ENCODE measurements at places on chromosomes 6 and 20. TPM values are rescaled to one million over a fixed set of nuclear protein-coding genes. Genes with fewer than 3 reads are reported as not detected.

BTN1A1 gene
- total RNA-seq, result not detected

OOEP gene
- total RNA-seq, result 0.16 TPM

MLN gene
- total RNA-seq, result not detected

CST7 gene
- total RNA-seq, result not detected

AARS2 gene
- 13.0 TPM for total RNA-seq

NOP56 gene
- total RNA-seq, result 81.8 TPM

KHDC1L gene
- 1.1 TPM for total RNA-seq

RAET1L gene
- not detected for total RNA-seq

ENPP5 gene
- total RNA-seq, result 0.65 TPM

PCNA gene
- total RNA-seq, result 33.6 TPM

CPNE5 gene
- 0.12 TPM for total RNA-seq

RTN4IP1 gene
- total RNA-seq, result 5.0 TPM

C20orf141 gene
- total RNA-seq, result not detected

All from hair follicle dermal papilla cell (primary cell).